ENCODE measurements at places on chromosomes 1 and 21.

- peak; percentile 47 for DNase-seq
These were observed 9.2 kb downstream of the CSTB start for GRCh38 chr21:43766734-43767497.

DNA sequence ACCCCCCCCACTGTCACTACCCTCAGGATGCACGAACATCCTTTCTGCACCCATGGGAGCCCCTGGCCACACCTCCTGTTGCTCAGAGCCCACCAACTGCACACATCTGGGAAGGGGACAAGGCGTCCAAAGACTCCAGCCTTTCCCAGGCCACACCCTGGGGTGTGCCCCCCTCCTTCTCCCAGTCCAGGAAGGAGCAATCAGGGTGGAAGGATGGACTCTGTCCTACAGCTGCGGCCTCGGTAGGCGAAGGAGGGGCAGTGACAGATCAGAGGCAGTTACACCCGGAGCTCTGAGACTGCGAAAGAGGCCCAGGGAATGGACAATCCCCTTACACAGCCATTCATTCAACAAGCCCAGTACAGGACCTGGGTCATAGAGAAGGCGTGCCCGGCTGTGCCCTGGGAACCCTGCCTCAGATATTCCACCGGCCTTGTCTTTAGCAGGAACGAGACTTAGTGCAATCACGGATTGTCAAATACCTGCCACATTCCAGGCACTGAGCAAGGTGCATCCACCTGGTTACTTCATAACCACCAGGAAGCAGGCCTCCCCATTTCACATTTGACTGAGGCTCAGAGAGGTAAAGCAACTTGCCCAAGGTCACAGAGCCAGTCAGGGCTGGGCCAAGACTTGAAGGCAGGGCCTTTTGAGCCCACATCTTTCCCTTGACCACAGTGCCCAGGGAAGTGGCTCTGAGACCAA, 9.4 kb downstream of the HSPG2 start:
- no peak for DNase-seq

GRCh38 chr1:246270236-246270635, 236.8 kb downstream of the SMYD3 start:
- DNase-seq = no peak

DNA sequence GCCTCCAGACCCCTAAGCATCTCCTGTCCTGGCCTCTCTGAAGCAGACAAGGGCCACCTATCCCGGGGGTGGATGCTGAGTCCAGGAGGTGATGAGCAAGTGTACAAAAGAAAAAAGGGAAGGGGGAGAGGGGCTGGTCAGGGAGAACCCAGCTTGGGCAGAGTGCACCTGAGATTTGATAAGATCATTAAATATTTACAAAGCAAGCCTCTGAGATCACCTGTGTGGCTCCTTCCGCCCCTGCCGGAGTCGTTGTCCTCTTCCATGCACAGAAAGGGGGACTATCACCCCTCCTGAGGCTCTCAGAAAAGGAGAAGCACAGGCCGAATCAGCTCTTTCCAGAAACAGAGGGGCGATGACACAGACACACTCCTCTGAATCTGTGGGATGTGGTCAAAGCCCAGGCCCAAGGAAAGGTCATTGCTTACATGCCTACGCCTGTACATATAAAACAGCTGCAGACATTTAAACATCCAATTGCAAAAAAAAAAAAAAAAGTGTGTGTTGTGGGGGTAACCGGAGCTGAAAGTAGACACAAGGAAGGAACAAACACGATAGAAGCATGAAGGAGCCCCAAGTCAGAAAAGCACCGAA, 30.9 kb downstream of the PRSS38 start:
- DNase-seq = no peak

DNA sequence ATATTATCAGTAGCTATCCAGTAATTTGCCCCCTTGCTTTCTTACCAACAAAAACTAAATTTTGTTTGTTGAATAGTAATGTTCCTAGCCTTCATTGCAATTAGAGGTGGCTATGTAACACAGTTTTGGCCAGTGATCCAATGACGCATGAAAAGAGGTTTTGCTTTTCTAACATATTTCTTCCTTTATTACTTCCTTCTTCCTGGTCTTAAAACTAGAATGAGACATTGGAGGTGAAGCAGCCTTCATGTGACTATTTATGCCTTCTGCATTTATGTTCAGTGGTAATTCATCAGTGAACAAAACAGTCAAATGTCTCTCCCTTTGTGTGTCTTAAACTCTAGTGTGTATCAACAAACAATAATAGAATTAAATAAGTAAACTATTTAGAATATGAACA, 35.5 kb downstream of the LRIF1 start:
- no peak for DNase-seq

DNA sequence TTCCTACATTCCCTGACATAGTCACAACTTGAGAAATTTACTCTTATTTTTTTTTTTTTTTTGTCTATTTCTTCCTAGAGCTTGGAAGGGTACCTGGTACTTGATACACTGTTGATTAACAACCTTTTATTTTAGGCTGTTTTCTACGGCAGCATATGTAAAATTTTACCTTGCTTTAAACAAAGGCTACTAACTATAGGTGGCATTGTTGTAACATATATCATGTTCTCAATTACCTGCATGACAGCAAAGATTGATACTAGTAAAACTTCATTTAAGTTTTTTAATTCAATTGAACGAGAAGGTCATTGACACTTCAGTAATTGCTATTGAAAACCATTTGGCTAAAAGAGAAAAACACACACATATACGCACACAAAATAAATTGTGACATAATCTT, 238.3 kb upstream of the ESRRG start:
- no peak for DNase-seq

DNA sequence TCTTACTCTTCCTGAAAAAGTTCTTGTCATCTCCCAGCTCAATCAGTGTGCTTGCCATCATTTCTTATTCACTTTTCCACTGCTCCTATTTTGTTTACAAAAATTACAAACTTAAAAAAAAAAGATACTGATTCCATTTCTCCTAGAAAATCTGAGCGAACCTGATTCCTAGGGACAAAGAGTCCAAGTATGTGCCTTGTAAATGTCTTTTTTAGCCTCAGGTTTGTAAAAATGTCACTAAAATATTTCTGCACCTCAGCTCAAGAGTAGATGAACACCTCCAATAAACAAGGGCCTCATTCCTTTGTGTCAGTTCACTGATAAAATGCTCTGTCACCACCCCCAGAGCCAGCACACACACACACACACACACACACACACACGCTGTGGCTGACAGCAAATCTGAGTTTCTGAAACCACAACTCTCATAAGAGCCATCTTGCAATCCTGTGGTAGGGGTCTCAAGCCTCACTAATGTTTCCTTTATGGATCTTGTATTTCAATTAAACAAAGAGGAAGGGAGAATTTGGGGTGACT, 299.2 kb downstream of the PBX1 start:
- no peak for DNase-seq

GRCh38 chr1:56940039-56940438, 25.8 kb downstream of the C8B start:
- no peak for DNase-seq

- DNase-seq = peak; percentile 45
These were observed 1.7 kb downstream of the RCC2 start for GRCh38 chr1:17437580-17438317.

DNA sequence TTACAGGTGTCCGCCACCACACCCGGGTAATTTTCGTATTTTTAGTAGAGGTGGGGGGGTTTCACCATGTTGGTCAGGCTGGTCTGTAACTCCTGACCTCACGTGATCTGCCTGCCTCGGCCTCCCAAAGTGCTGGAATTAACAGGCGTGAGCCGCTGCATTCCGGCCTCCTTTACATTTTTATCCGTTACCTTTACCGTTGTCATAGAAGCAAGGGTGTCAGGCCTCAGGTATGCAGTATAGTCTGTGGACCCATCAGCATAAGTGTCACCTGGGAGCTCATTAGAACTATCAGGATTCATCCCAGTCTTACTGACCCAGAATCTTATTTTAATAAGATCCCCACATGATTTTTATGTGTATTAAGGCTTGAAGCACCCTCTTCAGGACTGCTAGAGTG, 5.4 kb downstream of the CDC42 start:
- DNase-seq = no peak

- no peak for DNase-seq
These were observed 8.7 kb downstream of the PLEKHA6 start for GRCh38 chr1:204350857-204351573.

DNA sequence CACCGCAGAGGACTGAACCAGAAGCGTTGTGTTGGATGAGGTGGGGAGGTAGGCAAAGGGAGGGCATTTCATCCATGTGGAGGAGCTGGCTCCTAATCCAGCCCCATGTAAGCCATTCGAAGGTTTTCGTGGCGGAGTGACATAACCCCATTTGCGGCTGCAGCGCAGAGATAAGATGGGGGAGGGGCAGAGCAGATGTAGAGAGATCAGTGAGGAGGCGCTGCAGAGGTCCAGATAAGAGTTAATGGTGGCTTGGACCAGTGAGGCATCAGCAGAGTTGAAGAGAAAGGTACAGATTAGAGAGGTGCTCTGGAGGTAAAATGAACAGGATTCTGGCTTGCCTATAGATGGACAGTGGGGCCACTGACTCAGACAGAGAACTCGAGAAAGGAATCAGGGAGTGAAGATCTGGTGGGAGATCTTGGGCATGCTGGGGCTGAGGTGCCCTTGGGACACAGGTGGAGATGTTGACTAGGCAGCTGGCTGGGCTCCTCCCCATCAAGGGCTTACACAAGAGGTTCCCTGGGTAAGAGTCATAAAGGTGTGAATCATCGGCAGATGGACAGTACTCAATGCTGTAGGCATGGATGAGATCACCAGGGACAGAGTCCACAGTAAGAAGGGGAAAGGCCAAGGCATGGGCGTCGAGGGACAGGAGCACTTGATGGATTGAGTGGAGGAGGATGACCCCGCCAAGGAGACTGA, 7.8 kb upstream of the PTPRF start:
- DNase-seq = peak; percentile 91

DNA sequence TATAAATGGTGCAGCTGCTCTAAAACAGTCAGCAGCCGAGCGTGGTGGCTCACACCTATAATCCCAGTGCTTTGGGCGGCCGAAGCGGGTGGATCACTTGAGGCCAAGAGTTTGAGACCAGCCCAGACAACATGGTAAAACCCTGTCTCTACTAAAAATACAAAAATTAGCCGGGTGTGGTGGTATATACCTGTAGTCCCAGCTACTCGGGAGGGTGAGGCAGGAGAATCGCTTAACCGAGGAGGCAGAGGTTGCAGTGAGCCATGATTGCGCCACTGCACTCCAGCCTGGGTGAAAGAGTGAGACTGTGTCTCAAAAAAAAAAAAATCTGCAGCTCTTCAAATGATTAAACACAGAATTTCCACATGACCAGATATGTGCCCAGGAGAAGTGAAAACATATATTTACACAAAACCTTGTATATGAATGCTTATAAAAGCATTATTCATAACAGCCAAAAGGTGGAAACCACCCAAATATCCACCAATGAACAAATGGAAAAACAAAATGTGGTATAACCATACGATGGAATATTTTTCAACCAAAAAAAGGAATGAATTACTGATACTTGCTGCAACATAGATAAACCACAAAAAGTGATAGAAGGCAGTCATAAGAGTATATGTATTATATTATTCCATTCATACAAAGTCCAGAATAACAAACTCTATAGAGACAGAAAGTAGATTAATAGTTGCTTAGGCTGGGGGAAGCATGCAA, 14.1 kb downstream of the EPS15 start:
- DNase-seq = no peak

DNA sequence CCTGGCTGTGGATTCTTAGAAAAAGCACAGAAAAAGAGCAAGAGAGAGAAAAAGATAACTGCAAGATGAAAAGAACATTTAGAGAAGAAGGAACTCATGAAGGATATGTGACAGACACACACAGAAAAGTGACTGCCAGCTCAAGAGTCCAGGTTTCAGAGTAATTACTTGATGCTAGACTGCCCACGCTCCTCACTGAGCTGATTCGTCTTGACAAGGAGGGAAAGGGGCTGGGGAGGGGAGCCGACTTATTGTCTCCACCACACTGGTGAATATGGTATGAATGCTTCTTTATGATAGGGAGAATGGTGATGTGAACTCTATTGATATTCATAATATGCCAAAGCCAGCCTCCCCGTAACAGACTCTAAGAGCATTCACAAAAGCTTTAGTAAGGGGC, 140.4 kb downstream of the BRINP2 start:
- DNase-seq = no peak

- no peak for DNase-seq
These were observed 27.9 kb downstream of the RIMS3 start for GRCh38 chr1:40637470-40638007.

DNA sequence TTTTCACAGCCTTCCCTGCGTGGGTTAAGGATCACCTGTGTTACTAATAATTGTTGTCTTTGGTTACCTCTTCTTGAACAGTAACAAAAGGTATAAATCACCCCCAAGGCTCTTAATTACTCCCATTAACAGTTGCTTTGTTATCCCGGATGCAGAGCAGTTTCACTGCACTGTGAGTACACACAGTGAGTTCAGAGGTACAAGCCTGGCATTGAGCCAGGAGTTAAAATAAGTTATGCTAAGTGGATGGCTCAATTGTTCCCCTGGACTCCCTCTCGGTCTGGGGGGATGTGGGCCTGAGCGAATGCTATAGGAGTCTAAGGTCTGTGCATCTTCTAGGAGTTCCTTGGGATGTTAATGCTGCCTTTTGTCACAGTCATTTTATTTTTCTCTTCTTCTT, 258.3 kb downstream of the ATG4C start:
- peak; percentile 57 for DNase-seq

DNA sequence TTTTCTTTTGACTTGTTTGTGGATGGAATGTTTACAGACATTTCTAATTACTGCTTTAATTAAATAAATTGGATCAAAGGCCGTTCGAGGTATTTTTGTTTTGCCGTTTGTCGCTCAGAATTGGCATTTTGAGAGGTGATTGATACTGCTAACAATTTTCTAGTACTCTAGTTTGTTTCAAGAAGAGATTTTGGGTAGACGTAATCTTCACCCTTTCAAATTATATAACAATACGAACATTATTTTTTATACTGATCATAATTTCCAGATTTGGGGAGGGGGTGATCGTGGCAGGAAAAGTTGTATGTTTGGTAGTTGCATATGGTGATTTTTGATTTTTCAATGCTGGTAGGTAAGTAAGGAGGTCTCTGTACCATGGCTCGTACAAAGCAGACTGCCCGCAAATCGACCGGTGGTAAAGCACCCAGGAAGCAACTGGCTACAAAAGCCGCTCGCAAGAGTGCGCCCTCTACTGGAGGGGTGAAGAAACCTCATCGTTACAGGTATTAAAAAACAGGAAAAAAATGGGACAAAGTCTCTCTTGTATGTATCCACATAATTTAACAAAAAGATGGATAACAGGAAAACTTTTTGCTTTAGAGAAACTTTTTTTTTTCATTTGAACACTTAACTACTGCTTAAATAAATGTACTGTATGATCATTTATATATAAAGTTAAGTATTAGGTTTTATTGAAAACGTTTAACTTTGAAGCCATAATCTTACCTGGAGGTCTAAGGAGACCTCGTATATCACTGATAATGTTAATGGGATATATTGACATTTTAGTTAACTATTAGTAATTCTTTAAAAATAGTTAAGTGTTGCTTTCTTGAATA, 1.7 kb downstream of the H3-3A start:
- no peak for DNase-seq
